ENCODE measurements at places on chromosomes 3 and 15.
A peak's percentile ranks its signal among the peaks of the same experiment; 100 is the strongest.

DNA sequence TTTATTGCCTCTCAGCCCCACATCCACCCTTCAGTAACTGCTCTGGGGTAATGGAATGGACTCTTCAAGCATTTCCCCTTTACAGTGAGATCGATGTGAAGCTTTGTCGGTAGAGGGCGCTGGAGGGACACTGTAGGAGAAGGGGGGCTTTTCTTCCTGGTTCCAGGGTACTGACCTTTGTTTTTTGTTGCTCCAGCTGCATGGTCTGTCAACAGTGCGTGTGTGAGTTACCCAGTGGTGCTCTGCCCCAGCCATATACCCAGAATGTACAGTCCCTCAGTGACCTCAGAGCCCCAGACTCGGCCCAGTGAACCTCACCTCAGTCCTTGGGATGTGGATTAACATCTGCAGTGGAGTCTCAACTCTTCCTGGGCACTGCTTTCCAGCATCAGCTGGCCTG is 180.3 kb upstream of the TSC22D2 start:
- peak; percentile 55 for DNase-seq

DNA sequence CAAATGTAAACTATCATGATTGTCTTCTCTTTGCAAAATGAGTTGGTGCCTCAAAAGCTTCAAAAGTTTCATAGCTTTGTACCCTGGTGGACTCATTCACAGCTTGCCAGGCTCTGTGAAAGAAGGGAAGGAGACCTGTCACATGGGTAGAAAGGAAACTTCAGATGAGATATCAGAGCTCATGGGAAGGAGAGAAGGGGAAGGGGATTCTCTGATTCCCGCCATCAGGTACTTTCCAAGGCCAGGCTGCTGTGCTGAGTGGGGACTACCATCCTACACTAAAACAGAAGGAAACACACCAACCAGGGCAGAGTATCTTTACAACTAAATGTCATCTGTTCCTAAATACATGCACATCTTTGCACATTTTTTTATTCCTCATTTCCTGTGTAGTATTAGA is 9.2 kb downstream of the ILDR1 start:
- no peak for DNase-seq

DNA sequence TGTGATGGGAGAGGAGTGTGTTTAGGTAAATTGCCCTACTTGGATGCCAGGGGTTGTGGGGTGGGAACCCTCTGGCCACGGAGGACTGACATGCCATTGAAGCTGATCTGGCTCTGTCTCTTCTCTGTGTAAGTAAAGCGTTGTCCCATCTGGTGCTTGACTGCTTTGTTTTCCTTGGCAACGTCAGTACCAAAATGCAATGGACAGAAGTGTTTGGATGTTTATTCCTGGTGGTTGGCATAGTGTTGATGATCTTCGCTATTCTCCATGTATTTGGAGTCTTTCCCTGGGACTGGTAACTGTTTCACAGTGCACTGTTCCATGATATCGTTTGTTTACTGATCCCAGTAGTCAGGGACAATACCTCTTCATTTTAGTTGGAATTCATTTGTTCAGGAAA is 130.5 kb upstream of the MCTP2 start:
- no peak for DNase-seq

DNA sequence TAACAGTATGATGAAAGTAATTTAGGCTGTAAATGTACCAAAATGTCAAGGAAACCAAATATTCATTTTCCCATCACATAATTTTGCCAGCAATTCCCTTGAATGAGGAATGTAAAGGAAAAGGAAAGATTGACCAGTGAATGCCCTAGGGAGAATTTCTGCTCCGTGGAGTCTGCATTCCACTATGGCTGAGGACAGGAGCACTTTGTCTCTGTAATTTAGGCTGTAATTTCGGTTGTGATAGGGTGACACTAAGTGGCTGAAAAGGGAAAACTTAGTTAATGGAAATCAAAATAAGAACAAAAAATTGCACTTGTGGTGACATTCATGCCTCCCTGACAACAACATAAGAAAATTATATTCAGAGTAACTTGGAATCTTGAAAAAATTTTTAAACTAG is 8.3 kb upstream of the TMEM207 start:
- DNase-seq = peak; percentile 11

DNA sequence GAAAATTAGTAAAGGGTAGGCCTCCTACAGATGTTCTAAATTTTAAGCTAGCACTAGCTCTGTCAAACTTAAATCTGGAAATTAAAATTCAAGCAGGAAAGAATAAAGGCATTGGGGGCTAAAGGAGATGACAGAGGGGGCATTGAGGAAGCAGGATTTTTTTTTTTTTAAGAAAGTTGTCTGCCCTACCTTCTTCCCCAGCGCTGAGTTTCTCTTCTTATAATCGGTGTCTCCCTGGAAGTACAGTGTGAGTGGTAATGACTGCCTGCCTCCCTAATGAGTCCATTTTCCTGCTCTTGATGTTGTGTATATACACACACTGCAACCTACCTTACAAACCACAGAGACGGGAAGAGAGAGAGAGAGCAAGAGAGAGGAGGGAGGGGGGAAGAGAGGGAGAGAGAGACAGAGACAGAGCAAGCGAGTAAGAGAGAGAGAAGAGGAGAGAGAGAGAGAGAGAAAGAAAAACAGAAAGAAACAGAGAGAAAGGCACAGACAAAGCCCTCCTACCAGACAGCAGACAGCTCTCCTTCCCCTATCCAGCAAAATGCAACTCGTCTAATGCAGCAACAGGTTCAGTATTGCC is 47.0 kb downstream of the ZBTB20 start:
- peak; percentile 36 for DNase-seq

Measured in epithelial cell of esophagus (primary cell).